GF-D8 (cell line): ENCODE measurements at places on chromosomes 1 and 21.

DNA sequence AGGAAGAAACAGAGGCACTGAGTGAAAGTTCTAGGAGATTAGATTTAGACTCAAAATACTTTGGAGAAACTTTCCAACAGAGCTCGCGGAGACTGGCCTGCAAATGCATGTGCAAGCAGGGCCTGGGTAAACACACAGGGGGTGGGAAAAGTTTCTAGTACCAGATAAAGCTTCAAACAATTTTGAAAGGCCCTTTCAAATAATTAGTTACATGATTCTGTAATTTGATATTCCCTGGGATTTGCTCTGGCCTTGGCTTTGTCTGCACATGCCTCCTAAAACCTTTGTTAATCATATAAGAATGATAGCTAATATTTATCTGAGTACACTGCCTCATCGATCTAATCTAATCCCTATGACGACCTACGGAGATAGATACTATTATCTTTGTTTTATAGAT lies 31.3 kb downstream of the VTCN1 start:
- DNase-seq: no peak

- DNase-seq: no peak
Observed at GRCh38 chr1:15229707-15230131, 17.3 kb upstream of the FHAD1 start.

DNA sequence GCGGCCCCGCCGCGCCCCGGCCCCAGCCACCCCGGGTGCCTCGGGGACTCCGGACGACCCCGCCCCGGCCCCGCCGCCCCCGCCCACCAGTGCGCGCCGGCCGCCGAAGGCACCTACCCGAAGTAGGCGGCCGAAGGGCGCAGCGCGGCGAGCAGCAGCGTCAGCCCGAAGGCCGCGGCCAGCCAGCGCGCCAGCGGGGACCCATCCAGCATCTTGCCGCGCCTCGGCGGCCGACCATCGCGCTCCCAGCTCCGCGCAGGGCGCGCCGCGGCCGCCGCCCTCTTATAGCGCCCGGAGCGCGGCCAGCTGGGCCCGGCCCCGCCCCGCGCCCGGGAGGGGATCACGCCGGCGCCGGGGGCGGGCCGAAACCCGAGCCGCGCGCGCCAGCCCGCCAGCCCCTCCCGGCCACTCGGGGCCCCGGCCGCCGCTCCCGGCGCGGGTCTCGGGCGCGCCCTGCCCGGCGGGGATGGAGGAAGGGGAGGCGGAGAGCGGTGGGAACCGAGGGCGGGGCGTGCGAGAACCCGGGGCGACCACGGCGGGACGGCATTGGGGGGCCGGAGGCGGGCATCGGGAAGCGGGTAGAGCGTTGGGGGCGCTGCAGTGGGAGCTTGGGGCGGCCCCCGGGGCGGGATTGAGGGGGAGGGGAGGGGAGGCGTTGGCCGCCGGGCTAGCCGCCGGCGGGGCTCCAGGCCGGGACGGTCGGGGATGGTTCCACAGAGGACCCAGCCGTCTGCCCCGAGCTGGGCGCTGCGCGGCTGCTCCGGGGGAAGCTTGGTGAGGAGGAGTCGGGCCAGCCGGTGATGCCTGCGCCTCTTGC lies at the start of gene WNT9A:
Gene WNT9A, minus strand, starts transcription at position 257 of the 817 bp plus-strand sequence. Its CDS starts 45 bp downstream, at position 212.
- DNase-seq: no peak

GRCh38 chr1:40876891-40877290 lies 14.7 kb upstream of the CITED4 start:
- no peak for DNase-seq

GRCh38 chr1:216222288-216222687 lies 201.0 kb downstream of the USH2A start:
- DNase-seq: no peak
